NCI-H1930 (cell line): ENCODE measurements at places on chromosomes 16 and 17.

DNA sequence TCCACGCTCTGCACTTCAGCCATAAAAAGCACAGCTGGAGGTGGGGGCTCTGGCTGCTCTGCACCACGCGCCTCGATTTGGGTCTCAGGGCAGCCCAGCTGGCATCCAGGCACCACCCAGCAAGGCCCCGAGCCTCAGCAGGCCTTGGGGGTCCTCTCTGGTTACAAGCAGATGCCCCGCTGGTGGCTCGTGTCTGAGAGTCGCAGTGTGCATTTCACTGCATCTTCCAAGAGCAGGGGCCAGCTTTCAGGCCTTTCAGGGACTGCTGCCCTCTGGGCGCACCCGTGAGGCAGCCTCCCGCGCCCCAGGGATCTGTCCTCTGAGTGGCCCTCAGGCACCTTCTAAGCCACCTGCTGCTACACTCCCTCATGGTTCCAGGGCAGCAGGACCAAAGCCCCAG lies 25.5 kb downstream of the NDUFAF8 start:
- DNase-seq = no peak

- DNase-seq = no peak
These were observed 429 bp downstream of the KIF1C start for GRCh38 chr17:4998027-4998731.

DNA sequence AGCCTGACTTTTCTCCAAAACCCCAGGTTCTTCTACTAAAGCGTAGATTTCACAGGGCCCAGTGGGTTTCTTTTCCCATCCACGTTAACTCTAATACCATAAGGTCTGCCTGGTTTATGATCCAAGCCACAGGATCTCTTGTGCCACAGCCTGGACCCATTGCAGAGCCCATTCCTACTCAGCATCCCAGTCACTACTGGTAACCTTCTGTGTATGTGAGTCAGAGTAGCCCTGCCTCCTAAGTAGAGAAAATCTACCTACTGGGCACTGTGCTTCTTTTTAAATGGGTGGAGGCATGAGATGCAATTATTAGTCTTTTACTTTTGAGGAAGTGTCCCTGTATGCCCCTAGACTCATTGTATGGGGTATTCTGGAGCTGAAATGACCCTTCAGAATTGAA lies 13.5 kb downstream of the CCL11 start:
- no peak for DNase-seq

- no peak for DNase-seq
These were observed 587 bp downstream of the RNF157 start for GRCh38 chr17:76239538-76240274.

DNA sequence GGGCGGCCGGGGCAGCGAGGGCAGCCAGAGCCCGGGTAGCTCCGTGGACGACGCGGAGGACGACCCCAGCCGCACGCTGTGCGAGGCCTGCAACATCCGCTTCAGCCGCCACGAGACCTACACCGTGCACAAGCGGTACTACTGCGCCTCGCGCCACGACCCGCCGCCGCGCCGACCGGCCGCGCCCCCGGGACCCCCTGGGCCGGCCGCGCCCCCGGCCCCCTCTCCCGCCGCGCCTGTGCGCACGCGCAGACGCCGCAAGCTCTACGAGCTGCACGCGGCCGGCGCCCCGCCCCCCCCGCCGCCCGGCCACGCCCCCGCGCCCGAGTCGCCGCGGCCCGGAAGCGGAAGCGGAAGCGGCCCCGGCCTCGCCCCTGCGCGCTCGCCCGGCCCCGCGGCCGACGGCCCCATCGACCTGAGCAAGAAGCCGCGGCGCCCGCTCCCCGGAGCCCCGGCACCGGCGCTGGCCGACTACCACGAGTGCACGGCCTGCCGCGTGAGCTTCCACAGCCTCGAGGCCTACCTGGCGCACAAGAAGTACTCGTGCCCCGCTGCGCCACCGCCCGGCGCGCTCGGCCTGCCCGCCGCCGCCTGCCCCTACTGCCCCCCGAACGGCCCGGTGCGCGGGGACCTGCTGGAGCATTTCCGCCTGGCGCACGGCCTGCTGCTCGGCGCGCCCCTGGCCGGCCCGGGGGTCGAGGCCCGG lies 36.1 kb upstream of the ZC3H18 start:
- peak; percentile 71 for DNase-seq

GRCh38 chr16:77111056-77111565 lies 79.9 kb upstream of the MON1B start:
- no peak for DNase-seq

GRCh38 chr17:30716461-30717290 lies 107.8 kb downstream of the CRLF3 start:
- DNase-seq = no peak

DNA sequence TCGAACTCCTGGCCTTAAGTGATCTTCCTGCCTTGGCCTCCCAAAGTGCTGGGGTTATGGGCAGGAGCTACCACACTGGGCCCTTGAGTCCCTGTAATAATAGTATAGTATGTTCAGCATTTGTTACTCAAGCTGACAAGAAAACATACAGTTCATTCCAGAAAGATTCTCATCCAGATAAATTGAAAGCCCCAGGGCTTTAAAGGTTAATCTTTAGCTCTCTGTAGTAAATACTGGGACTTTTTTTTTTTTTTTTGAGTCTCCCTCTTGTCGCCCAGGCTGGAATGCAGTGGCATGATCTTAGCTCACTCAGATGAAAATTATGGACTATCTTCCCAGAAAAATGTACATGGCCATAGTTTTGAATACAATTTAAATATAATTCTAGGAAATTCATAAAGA lies 11.0 kb downstream of the BRCA1 start:
- DNase-seq = no peak
